Uterus (tissue), 4 donors: ENCODE measurements at places on chromosomes 6 and 20. TPM values are rescaled to one million over a fixed set of nuclear protein-coding genes. Genes with fewer than 3 reads are reported as not detected.

The CTAGE9 gene
- not detected for total RNA-seq

The BTNL2 gene
- not detected for total RNA-seq

The ATP9A gene
- 41.2 TPM for total RNA-seq

The PRSS35 gene
- 0.59 TPM for total RNA-seq
